ENCODE measurements at places on chromosomes 3 and 15. TPM values are rescaled to one million over a fixed set of nuclear protein-coding genes. Genes with fewer than 3 reads are reported as not detected.
A peak's percentile ranks its signal among the peaks of the same experiment; 100 is the strongest.

- no peak for DNase-seq
Observed at GRCh38 chr3:141049681-141050080, 1.5 kb upstream of the SPSB4 start.

DNA sequence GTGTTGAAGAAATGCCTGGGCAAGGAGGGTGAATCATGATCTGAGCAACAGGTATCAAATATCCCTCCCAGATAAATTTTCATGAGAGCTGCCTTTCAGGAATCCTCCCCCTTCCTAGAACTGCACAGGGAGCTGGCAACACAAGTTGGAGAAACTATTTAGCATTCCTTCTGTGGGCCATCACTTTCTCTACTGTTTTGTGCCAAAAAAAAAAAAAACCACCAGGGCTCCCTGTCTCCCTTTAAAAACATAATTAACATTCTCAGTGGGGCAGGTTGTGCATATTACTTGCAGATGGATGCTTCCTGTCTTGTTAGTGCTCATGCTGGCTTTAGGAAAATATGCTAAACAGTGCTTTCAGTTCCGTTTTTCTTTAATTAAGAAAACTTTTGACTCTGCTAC is 234.9 kb upstream of the LMCD1 start:
- DNase-seq = no peak

- DNase-seq = no peak
Observed at GRCh38 chr3:177852001-177852807, 654.9 kb upstream of the TBL1XR1 start.

DNA sequence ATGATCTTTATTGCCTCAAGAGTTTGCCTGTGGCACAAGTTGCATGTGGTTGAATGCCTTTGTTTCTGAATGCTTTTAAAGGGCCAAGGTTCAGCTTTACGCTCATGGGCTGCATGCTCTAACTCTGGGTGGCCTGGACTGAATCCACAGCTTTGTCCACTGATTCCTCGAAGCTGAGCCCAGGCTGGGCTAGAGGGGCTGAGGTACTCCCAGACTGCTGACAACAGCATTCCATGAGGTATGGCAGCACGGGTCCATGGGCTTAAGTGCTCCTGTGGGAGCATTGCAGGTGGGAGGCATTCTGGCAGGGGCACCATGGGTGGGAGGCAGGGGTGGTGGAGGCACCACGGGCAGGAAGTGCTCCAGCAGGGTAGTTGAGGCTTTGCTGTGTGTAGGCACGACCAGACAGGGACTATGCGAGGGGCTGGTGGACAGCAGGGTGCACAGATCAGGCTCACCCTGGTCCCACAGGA is 61.6 kb downstream of the GLCE start:
- DNase-seq = peak; percentile 47

GRCh38 chr3:30984855-30985749 is 90.6 kb upstream of the GADL1 start:
- no peak for DNase-seq

DNA sequence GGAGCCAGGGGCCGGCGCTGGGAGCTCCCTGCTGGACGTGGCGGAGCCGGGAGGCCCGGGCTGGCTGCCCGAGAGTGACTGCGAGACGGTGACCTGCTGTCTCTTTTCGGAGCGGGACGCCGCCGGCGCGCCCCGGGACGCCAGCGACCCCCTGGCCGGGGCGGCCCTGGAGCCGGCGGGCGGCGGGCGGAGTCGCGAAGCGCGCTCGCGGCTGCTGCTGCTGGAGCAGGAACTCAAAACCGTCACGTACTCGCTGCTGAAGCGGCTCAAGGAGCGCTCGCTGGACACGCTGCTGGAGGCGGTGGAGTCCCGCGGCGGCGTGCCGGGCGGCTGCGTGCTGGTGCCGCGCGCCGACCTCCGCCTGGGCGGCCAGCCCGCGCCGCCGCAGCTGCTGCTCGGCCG is 1.5 kb downstream of the SMAD6 start:
- peak; percentile 41 for DNase-seq

DNA sequence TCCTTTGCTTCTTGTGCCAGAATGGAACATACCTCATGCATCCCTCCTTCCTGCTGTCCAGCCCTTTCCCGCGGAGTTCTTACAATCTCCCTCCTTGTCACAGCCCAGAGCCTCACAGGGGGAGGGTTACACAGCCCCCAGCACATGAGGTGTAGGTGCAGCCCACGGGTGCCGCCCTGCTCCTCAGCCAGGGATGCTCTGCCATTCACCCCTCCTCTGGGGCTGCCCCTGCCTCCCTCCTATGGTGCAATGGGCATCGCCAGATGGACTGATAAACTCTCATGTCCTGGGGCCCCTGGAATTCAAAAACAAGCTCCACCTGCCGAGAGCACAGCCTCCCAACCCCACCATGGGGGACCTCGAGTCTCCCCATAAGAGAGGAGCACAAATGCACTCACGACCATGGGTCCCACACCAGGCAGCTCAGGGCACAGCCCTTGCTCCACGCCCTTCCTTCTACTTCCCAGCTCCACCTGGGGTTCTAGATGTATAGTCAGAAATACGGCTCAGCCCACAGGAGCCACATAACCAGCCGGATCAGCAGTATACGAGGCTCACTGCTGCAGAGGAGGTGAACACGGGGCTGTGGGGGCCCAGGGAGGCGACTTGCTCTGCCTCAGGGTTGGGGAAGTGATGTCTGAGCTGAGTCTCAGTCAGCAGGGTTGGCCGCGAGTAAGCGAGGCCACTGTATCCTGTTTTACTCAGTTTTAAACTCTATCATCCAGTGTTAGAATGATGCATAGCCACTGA is 269.7 kb upstream of the LYSMD4 start:
- DNase-seq = no peak

- DNase-seq = no peak
Observed at GRCh38 chr15:90022905-90023700, 22.0 kb downstream of the ZNF710 start.

DNA sequence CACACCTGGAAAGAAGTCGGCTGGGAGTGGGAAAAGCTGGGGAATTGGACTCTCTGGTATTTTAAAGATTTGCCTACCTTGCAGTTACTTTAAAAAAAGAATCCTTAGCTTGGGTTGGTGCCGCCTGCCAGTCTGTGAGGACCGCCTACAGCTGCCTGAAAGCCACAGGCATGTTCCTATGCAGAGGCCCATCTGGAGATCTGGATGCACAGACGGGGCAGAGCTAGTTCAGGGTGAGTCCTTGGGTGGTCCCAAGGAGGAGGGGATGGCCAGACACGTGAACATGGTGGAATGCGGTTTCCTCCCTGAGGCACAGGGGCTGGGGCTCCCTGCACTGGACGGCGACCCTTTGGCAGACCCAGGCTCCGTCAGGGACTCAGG is 113.2 kb upstream of the IQSEC1 start:
- DNase-seq = no peak

DNA sequence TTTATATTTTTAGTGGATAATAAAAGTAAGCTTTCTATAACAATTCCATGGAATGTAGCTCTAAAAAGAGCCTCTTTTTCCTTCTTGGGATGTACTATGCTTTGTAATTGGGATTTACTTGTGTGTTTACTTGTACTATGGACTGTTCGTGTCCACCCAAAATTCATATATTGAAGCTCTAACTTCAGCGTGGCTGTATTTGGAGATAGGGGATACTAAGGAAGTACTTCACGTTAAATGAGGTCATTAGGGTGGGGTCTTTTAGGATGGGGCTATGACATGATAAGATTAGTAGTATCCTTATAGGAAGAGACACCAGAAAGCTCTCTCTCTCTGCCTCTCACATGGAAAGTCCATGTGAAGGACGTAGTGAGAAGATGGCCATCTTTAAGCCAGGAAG is 64.9 kb downstream of the P3H2 start:
- no peak for DNase-seq

GRCh38 chr3:65751123-65751700 is 287.5 kb downstream of the MAGI1 start:
- DNase-seq = no peak

- no peak for DNase-seq
Observed at GRCh38 chr3:13728487-13728886, 151.4 kb downstream of the WNT7A start.

Gene MESD
- 21.3 TPM for total RNA-seq

Gene ATP10A
- 2.7 TPM for total RNA-seq

Gene CHDH
- 16.5 TPM for total RNA-seq

Gene RIOX2
- total RNA-seq = 20.8 TPM

All from mucosa of descending colon (tissue), 3 donors.